ENCODE measurements at places on chromosomes 16 and 17.

- no peak for DNase-seq
Observed at GRCh38 chr16:889586-889985, 81.2 kb downstream of the LMF1 start.

- no peak for DNase-seq
Observed at GRCh38 chr17:50426472-50426782, 409 bp downstream of the ACSF2 start.

- no peak for DNase-seq
Observed at GRCh38 chr16:20401066-20401465, 3.5 kb downstream of the PDILT start.

DNA sequence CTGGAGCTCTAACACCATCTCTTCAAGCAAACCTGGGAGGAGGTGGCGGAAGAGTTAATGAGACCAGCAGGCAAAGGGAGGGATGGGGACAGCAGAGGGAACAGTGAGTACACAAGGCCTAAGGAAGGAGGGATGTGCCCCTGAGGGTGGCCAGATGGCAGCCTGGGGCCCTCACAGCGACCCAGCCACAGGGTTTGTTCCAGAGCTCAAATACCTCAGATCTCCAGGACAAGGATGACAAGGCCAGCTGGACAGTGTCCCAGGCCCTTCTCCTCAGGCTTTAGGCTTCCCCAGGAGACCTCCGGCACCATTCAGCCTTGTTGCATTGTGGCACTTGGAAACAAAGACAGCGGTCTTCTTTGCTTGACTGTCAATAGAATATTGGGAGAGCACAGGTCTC is 14.9 kb downstream of the CDIP1 start:
- DNase-seq, result no peak

DNA sequence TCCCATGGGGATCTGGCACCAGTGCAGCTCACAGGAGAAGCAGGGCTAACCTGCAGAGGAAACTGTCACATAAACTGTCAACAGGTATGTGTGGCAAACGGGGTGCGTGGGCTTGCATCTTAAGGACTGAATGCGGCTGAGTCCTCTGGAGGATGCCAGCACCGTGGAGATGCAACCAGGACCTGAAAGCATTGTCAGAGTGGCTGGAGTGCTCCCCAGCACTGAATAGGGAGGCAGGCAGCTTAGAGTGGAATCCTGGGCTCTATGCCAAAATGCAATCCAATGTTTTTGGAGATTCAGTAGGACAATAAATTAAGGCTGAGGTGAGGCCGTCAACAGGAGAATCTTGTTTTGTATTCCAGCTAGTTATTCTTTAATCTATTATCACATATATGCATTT is 21.3 kb upstream of the SALL1 start:
- no peak for DNase-seq

GRCh38 chr17:76003915-76004314 is 3.3 kb downstream of the CDK3 start:
- DNase-seq, result no peak

DNA sequence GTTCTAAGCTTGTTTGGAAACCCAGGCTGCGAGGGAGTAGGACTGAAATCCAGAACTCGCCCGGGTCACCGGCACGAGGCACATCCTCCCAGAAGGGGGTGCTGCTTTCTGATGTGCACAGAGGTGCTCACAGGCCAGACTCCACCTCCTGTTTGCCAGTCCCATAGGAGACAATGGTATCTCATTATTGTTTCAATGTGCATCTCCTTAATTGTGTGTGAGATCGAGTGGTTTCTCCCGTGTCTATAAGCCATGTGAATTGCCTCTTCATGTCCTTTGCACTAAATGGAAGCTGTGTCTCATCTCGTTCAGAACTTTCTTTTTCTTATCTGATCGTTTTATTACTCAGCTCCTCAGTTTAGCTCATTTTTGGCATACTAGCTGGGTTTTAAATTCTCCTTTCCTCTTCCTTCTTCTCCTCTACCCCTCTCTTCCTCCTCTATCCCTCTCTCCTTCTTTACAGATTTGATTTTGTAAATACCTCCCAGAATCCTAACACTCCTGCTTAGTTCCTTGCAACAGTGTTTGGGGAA is 32.1 kb upstream of the PRKCB start:
- DNase-seq, result peak; percentile 61

GRCh38 chr16:11084484-11084875 is 140.1 kb downstream of the CLEC16A start:
- no peak for DNase-seq

- DNase-seq, result no peak
Observed at GRCh38 chr16:78689028-78689427, 589.6 kb downstream of the WWOX start.

GRCh38 chr17:15278380-15278779 is 13.3 kb upstream of the PMP22 start:
- DNase-seq, result no peak

GRCh38 chr17:16106161-16106891 is 106.7 kb downstream of the TTC19 start:
- DNase-seq, result no peak

DNA sequence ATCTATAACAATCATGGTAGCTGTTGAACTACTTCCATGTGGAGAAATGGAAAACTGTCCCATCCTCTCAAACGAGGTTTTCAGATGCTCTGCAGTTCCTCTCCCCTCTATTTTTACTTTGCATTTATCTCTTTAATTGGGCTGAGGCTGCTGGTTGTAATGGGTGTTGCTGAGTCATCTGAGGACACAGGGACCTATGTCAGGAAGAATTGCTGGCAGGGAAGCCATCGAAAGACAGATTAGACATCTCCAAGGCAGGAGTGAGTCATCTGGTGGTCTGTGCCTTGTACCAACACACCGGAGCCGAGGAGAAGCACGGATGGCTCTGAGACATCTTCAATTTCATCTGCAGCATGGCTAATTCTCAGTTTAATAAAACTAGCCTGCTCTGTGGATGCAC is 394.5 kb downstream of the GRIN2A start:
- DNase-seq, result no peak

- DNase-seq, result peak; percentile 36
Observed at GRCh38 chr17:48113201-48113676, 5.7 kb downstream of the SNX11 start.

DNA sequence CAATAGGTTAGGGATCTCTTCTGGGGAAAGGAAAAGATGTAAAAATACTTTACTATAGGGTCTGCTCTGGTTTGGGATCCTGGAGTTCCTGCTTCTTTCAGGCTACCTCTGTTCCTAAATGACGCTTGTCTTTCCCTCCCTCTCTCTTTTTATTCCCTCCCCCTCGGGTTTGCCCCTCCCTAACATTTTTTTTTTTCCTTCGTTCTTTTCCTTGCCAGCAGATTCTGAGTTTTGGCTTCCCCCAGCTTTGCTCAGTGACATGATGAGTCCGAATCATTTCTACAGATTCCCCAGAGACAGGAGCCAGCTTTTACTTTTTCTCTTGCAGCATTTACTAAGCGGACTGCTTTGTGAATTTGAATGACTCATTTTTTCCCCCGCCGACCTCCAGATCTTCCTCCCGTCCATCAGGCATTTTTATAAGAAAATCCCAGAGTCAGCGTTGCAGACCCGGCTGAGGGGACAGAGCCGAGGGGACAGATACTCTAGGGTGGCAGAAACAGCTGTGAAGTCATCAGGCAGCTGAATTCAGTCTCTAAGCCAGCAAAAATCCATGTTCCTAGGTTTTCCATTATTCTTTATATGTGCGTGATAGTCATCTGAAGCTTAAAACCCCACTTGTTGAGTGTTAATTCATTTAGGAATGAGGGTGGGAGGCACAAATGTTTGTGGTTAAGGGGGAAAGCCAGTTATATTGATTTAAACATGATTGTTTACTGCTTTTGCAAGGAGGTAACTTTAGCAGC is at the start of gene TMEM100:
TMEM100 (minus strand) TSS at position 123 of the 746 bp plus-strand sequence. CDS start 1,794 bp downstream, outside the sequence.
- DNase-seq, result no peak

GRCh38 chr16:73054498-73054812 is 6.5 kb upstream of the ZFHX3 start:
- no peak for DNase-seq
